ENCODE measurements at places on chromosomes 3 and 15.

GRCh38 chr3:148178503-148178902 is 519.2 kb upstream of the AGTR1 start:
- no peak for DNase-seq

DNA sequence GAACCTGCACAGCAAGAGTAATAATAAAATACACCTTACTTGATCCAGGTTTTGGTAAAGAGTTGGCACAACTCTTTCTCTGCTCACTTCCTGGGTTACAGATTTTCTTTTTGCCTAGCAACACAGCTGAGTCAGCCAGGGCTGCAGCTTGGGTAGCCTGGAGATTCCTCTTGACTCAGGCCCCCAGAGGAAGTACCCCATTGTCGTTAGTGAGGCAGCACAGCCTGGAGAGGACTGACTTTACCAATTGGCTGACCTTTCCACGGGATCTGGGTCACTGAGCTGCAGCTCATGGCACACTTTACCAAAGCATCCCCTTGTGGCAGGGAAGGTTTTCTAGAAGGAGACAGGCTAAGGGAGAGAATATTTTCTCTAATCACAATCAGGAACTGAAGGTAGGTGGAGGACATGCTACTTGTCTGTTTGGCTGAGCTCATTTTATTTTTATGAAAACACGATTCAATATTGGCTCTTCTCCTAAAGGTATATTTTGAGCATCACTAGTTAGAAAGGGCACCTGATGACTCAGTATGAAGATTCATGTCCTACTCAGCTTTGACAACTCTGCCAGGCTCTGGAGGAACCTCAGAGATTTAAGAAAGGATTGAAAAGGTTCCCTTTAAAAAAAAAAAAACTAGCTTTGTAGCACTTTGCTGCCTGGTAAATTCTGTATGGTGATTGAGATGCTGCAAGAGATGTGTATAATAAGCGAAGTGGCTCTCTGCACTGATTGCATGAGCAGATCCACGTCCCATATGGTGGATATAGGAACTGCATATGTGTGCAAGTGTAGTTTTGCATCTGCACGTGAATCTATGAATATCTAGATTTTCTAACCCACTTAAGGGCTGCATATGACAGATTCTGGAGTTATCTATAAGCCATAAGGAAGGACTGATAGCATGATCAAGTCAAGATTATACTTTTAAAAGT is 124.8 kb downstream of the CHDH start:
- no peak for DNase-seq

DNA sequence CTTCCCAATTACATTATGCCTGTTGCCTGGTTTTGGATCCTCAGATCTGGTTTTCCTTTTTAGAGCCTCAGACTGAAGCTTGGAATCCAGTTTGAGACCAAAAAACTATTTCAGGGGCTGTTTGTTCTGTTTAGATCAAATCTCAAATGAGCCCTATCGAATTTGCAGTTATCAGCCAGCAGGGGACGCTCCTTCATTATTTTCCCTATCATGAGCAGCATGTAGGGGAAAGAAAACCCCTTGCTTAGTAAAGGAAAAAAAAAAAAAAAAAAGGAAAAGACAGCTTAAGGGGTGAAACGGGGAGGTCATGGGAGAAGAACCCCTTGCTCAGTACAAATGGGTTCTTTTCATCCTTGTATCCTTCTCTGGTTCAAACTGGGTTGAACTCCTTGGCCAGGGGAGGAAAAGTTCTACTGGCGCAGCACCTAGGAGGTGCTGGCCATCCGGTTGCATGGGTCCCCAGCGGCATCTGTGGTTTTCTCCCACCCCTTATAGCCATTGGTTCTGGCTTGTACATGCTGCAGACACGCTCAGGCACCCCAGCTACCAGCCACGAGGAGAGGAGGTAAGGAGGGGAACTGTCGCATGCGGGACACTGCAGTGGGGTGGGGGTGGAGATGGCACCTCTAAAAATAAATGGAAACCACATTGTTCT is 1375.1 kb upstream of the ALCAM start:
- DNase-seq = no peak

- DNase-seq = no peak
These were observed 210.0 kb upstream of the TRIM42 start for GRCh38 chr3:140467796-140468315.

- no peak for DNase-seq
These were observed 4.3 kb downstream of the PROS1 start for GRCh38 chr3:93969443-93969842.

DNA sequence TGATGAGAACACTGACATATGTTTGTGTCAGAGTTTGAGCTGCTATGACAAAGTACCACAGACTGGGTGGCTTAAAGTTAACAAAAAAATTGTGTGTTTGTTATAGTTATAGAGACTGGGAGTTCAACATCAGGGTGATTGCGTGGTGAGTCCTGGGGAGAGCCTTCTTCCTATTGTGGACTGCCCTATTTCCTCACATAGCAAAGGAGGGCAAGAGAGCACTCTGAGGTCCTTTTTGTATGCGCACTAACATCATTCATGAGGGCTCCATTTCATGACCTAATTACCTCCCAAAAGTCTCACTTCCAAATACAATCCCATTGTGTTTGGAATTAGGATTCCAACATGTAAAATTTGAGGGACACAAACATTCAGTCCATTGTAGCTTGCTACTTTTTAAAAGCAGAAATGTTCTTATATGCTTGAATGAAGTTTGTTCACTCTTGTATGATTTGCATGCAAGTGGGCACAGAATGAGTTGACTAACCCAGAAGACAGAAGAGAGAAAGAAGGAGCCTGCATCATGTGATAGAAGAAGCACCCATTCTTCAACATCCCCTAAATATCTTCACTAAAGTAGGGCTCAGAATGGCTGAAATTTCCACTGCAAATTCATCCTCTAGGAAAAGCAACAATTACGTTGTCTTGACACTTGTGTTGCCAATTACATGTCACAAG is 18.9 kb upstream of the ALCAM start:
- no peak for DNase-seq

DNA sequence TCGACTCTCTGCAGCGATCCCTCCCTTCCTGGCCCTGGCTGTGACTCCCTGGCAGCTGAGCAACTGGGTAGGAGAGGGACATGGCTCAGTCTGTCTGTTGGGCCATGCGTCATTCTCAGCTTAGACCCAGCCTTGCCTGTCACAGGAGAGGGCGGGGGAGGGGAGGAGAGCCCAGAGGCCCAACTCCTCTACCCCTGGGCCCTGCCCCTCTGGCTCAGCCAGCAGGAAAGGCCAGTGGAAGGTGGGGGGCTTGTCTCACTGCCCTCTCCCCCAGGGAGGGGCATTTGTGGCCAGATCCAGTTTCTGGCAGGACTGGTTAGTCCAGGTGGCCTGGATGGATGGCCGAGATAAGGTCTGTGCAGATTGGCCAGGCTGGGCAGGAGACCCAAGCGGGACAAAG is 31.6 kb downstream of the DNAJB8 start:
- DNase-seq = no peak

DNA sequence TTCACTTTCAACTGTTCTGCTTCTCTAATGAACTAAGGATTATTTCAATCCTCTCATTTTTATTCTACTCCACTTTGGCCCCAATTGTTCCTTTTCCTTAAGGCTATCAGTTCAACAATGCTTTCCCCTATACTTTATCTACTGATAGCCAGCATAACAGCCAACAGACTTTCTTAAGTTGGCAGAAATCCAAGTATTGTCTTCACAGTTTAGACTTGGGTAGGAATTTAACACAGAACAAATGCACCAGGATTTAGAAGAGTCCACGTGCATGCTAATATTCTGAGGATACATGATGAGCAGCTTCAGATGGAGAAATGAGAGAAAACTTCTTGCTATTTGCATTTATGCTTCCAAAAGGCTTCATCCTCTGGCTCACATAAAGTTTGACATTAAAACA is 54.8 kb downstream of the FBN1 start:
- no peak for DNase-seq

GRCh38 chr15:95429345-95429744 is 901.2 kb upstream of the NR2F2 start:
- DNase-seq = no peak

DNA sequence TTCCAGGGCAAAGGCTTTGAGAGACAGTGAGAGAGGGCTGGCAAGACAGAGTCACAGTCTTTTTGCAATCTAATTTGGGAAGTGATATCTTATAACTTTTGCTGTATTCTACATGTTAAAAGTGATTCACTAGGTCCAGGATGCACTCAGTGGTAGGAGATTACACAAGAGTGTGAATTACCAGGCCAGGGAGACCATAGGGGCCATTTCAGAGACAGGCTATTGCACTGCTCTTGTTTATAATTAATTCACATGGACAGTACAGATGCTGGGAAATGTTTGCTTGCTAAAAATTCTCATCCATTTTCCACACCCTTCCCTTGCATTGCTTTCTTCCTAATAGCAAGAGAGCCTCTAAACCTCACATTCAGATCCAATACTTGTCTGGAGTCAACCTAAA is 22.6 kb upstream of the POMGNT2 start:
- no peak for DNase-seq

- no peak for DNase-seq
These were observed 369.4 kb downstream of the MAGI1 start for GRCh38 chr3:65669163-65669875.

- DNase-seq = no peak
These were observed 136.5 kb upstream of the AGBL1 start for GRCh38 chr15:85943151-85943550.

- DNase-seq = no peak
These were observed 12.0 kb downstream of the TBC1D5 start for GRCh38 chr3:17730318-17730967.

DNA sequence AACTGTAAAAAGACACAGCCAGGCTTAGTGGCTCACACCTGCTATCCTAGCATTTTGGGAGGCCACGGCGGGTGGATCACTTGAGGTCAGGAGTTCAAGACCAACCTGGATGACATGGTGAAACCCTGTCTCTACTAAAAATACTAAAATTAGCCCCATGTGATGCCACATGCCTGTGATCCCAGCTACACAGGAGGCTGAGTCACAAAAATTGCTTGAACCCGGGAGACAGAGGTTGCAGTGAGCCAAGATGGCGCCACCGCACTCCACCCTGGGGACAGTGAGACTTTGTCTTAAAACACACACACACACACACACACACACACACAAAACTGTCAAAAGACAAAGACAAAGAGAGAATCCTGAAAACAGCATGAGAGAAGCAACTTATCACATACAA is 18.0 kb downstream of the SPCS1 start:
- DNase-seq = no peak

- DNase-seq = no peak
These were observed 259.2 kb downstream of the C3orf38 start for GRCh38 chr3:88408935-88409334.

GRCh38 chr3:76377074-76377473 is 591.7 kb upstream of the ZNF717 start:
- DNase-seq = no peak

- DNase-seq = peak; percentile 79
These were observed 240 bp upstream of the BHLHE40 start for GRCh38 chr3:4978966-4979427.

- no peak for DNase-seq
These were observed 122.2 kb downstream of the SYNPR start for GRCh38 chr3:63400246-63400860.

DNA sequence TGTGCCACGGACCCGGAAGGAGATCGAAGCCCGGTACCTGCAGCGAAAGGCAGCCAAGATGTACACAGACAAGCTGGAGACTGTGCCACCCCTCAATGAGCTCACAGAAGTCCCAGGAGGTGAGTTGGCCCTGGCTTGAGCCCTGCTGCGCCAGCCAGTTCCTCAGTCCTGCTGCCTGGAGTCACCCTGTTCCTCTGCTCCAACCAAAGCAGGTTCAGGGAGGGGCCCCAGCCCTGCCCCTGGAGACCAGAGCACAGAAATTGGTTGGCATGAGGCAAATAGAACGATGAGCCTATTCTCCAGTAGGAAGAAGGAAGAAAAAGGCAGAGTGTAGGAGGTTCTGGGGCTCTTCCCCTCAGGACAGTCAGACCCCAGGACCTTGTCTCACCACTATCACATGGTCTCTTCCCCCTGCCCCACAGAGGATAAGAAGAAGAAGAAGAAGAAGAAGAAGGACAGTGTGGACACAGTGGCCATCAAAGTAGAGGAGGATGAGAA is 8.0 kb downstream of the TMIE start:
- no peak for DNase-seq

- no peak for DNase-seq
These were observed 3.1 kb downstream of the CMTM6 start for GRCh38 chr3:32499585-32499984.

GRCh38 chr15:48681353-48681752 is 35.8 kb upstream of the FBN1 start:
- no peak for DNase-seq

DNA sequence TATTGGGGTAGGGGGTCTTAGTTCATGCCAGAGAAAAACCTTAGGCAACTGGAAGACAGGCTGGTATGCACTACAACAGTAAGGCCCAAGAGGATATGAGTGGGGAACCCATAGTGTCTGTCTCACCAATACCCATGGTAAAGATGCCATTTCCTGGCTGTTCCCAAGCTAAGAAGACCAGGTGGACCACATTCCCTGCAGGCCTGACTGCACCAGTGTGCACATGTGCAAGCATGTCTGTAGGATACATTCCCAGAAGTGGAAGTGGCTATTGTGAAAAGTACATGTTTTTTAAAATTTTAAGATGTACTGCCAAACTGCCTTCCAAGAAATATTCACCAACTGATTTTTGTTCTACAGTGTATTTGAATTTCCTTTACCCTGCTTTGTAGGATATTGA is 207.3 kb upstream of the CTNNB1 start:
- no peak for DNase-seq

- DNase-seq = no peak
These were observed 1060.2 kb downstream of the NSUN3 start for GRCh38 chr3:95123104-95123503.

- no peak for DNase-seq
These were observed 15.5 kb upstream of the SRP14 start for GRCh38 chr15:40054605-40054854.

DNA sequence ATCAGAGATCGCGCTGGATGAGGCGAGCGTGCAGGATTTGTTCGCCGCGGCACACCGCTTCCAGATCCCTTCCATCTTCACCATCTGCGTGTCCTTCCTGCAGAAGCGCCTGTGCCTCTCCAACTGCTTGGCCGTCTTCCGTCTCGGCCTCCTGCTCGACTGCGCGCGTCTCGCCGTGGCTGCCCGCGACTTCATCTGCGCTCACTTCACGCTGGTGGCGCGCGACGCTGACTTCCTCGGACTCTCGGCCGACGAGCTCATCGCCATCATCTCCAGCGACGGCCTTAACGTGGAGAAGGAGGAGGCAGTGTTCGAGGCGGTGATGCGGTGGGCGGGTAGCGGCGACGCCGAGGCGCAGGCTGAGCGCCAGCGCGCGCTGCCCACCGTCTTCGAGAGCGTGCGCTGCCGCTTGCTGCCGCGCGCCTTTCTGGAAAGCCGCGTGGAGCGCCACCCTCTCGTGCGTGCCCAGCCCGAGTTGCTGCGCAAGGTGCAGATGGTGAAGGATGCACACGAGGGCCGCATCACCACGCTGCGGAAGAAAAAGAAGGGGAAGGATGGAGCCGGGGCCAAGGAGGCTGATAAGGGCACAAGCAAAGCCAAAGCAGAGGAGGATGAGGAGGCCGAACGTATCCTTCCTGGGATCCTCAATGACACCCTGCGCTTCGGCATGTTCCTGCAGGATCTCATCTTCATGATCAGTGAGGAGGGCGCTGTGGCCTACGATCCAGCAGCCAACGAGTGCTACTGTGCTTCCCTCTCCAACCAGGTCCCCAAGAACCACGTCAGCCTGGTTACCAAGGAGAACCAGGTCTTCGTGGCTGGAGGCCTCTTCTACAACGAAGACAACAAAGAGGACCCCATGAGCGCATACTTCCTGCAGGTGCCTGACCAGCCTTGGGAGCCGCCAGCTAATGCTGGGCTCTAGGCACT is 819 bp downstream of the KLHL40 start:
- no peak for DNase-seq

GRCh38 chr3:89171687-89172545 is 64.5 kb downstream of the EPHA3 start:
- DNase-seq = no peak
